ENCODE measurements at places on chromosomes 13 and 19.
A peak's percentile ranks its signal among the peaks of the same experiment; 100 is the strongest.

DNA sequence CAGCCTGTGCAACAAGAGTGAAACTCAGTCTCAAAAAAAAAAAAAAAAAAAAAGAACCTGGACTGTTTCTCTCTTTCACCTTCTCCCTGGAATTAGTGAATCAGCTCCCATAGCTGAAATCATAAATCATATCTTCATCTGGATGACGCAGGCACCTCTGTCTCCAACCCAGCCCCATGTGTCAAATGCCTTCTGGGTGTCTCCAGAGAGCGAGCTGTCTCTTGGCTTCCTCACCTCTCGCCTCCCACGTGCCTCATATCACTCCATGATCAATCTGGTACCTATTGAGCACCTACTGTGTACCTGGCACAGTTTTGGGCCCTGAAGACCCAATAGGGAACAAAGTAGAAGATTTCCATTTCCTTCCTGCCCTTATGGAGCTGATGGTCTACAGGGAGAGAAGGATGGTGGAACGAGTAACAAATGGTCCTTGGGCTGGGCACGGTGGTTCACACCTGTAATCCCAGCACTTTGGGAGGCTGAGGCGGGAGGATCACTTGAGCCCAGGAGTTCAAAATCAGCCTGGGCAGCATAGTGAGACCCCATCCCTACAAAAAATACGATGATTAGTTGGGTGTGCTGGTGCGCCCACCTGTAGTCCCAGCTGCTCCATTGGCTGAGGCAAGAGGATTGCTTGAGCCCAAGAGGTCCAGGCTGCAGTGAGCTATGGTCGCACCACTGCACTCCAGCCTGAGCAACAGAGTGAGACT, 2.5 kb downstream of the HSD11B1L start:
- no peak for DNase-seq

- DNase-seq = no peak
Measured at GRCh38 chr13:42392716-42393572, 121.0 kb downstream of the AKAP11 start.

GRCh38 chr13:76724421-76724820, 161.8 kb downstream of the KCTD12 start:
- no peak for DNase-seq

GRCh38 chr19:45137179-45137761, 23.5 kb downstream of the NKPD1 start:
- DNase-seq = no peak

GRCh38 chr19:39277598-39277997, 9.4 kb downstream of the IFNL2 start:
- peak; percentile 4 for DNase-seq

DNA sequence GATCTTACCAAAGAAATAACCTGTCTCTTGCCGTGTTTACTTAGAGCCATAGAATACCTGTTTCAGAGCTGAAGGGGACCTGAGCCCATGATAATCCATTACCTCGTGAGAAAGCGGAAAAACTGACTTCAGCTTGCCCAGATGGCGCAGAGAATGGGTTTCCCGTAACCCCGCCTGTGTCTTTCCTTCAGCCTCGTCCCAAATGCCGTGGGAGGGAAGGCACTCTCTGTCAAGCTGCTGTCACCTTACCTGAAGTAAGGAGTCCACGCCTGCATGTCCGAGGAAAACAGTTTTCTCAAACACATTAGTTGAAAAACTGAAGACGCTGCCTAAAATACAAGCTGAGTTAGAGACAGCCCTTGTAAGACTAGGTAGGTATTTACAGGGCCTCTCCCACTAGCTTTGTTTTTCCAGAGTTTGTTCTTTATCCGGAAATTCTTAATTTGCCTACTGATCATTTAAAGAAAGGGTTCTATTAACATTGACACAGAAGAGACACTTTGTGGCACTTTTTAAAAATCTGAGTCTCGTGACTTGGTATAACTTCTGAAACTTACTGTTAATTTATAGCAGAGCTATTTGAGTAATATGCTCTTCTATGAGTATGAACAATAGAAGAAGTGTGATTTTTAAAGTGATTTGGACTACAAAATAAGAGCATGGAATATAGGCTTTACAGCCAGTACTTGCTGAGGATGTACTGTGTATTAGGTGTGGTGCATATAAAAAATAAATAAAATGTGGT, 1.3 kb upstream of the INTS6 start:
- DNase-seq = peak; percentile 31

DNA sequence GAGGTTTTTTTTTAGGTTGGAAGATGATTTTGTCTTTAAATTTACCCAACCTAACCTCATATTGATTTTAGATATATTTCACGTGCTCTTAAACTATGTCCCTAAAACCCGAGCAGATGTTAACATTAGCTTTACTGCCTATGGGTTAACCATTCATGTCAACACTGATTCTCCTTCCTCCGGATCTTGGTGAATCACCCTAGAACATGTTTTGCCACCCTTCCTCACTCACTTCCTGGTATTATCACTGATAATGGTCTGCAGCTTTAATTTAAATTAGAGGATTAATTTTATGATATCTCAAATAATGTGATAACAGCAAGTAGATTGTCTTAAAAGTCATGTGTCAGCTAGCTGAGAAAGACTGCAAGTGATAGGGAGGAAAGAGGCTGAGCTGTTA, 31.9 kb downstream of the HTR2A start:
- DNase-seq = no peak

GRCh38 chr13:27504128-27504867, 53.9 kb upstream of the MTIF3 start:
- DNase-seq = no peak

DNA sequence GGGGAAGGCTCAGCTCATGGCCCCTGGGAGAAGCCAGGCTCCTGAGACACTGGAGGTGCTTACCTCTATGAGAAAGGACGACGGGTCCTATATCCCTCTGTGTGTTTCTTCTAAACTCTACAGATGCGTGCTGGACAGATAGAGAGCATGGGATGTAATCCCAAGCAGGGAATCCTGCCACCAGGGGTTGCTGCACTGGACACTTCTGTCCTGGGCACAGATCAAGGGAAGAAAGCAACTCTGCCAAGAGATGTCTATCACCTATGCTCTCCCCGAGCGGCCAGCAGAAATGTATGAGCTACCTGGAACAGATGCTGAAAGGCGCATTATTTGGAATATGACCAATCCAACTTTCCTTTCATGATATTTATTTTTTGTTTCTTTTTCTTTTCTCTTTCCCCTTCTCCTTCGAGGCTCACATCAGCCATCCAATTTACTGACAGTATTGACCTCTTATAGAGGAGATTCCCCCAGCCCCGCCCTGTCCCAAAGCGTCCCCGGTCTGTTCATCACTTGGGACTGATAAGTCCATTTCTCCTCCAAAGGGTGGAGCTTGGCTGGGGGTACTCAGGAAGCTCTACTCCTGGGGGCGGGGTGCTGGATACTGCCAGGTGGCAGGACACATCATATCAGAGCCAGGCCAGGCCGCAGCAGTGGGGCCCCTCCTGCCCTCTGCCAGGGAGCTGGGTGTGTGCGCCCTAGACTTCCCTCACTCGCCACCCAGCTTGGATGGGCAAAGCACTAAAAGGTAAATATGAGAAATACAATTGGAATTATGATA, 34.2 kb downstream of the TSHZ3 start:
- peak; percentile 17 for DNase-seq

DNA sequence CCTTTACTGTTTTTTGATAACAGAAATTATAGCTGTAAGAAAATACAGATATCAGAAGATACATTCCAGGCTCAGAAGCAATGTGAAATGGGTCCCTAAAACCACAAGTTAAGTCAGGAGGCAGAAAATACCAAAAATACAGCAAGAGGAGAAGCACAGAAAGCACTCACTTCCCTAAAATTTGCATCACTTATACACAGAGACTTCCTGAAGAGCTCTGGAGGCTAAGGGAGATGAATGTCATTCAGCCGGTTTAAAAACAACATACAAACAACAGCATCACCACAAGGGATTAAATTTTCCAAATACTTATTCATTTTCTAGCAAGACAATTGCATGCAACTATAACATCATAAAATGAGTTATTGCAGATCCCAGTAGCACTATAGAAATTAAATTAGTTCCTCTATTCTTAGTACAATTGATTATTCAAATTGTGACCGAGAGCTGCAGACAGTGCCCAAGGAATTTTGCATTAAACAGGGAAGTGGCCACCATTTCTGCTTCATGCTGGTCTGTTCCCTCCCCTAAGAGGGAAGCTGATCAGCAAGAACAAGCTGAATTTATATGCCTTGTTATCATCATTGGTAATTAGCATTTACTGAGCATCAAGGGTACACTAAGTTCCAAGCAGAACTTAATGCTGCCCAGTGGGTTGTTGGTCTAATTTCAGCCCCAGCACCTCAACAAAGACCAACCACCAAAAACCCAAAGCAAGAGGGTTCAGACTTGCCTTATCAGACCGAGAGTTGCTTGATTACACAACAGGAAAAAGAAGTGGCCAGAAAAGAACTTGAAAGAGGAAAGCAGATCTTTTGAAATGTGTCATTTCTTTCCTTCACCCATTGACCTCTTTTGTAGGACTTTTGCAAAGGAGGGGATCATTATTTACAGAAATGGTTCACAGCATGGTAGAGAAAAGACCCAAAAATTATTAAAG, 140.7 kb downstream of the KCTD12 start:
- DNase-seq = no peak

- no peak for DNase-seq
Measured at GRCh38 chr13:103516015-103516795, 450.0 kb upstream of the SLC10A2 start.

- DNase-seq = peak; percentile 9
Measured at GRCh38 chr19:38556521-38557174, 61.1 kb downstream of the MAP4K1 start.

DNA sequence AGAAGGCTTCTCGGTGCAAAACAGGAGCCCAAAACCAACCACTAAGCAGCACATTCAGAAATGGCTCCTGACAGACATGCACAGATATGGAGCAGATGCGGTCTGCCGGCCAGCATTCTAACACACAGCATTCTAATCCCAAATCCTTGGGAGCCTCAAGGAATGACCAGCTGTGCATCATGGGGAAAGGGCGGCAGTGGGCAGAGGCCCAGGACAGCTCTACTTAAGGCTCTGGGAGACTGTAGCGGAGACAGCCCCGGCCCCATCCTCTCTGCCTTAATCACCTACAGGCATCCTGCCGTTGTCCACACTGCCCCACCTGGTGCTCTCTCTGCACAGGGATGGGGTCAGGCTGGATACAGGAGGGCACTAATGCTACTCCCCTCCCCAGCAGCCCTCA, 1016.0 kb downstream of the UQCRFS1 start:
- DNase-seq = no peak

Measured in EH (cell line).